CD4-positive, CD25-positive, alpha-beta regulatory T cell (primary cell): ENCODE measurements at places on chromosomes 13 and 19. TPM values are rescaled to one million over a fixed set of nuclear protein-coding genes. Genes with fewer than 3 reads are reported as not detected.

TPTE2 gene
- total RNA-seq, result not detected

CEBPA gene
- 3.8 TPM for total RNA-seq

KIR2DL3 gene
- total RNA-seq, result not detected

ENOX1 gene
- total RNA-seq, result not detected

DNA sequence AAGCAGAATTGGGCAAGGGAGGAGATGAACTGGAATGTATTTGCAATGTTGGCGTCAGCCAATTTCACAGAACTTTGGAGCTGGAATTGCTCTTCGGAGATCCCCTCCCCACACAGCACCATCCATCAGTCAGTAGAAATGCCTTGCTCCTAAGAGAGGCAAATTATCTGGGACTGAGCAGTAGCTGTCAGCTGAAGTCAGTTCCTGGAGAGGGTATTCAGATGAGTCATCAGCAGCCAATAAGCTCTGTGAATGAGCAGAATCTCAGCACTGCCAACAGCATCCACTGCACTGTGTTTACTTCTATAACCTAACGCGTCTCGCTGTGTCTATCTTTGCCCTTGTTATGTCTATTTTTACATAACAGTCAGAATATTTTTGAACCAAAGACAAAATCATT, 213.7 kb downstream of the SLITRK5 start:
- no peak overlapping the region for H3K27ac ChIP-seq
- no peaks in the 10 kb centered on the region for H3K4me1 ChIP-seq
- DNase-seq, result no peak
- no peak overlapping the region for H3K4me3 ChIP-seq
- no peaks in the 10 kb centered on the region for H3K36me3 ChIP-seq
- no peaks in the 10 kb centered on the region for H3K27me3 ChIP-seq

DNA sequence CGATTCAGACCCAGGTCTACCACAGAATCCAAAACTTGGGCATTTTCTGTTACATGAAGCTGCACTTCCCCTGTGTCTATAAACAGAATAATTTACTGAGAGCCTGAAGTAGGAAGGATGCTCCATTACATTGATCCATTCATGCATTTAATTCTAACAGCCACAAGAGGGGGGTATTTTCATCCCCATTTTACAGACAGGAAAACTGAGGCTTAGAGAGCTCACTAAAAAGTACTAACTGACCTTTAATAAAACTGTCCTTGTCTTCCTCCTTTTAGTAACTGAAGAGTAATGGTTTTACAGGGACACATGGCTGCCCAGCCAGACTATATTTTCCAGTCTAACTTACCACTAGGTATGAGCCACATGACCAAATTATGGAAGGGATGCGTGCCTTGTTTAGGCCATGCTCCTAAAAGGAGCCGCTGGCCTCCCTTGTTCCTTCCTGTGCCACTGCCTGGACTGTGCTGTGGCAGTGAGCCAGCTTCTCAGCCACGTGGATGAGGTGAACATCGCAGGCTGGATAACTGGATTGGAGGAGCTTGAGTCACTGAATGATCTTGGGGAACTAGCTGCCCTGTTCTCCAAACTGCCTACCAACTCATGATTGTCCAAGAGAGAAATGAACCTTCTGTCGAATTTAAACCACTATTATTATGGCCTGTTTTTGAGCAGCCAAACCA, 108.3 kb downstream of the DOCK9 start:
- no peaks in the 10 kb centered on the region for H3K4me1 ChIP-seq
- H3K27me3 ChIP-seq, result no peaks in the 10 kb centered on the region
- H3K36me3 ChIP-seq, result peaks cover 60% of the 10 kb centered on the region

GRCh38 chr13:36310417-36311108, 12.9 kb upstream of the CCDC169 start:
- H3K36me3 ChIP-seq, result peaks cover 16% of the 10 kb centered on the region
- H3K4me3 ChIP-seq, result no peak overlapping the region
- no peak overlapping the region for H3K27ac ChIP-seq
- H3K4me1 ChIP-seq, result no peaks in the 10 kb centered on the region
- no peak for DNase-seq
- no peaks in the 10 kb centered on the region for H3K27me3 ChIP-seq

GRCh38 chr13:24693862-24694471, 13.8 kb downstream of the ATP12A start:
- H3K36me3 ChIP-seq, result no peaks in the 10 kb centered on the region
- peak overlapping the region; percentile 38 for H3K4me3 ChIP-seq
- H3K27me3 ChIP-seq, result no peaks in the 10 kb centered on the region
- no peak overlapping the region for H3K27ac ChIP-seq
- H3K4me1 ChIP-seq, result peaks cover 7% of the 10 kb centered on the region

- no peak overlapping the region for H3K27ac ChIP-seq
- DNase-seq, result no peak
- H3K4me3 ChIP-seq, result peak overlapping the region; percentile 11
- H3K4me1 ChIP-seq, result no peaks in the 10 kb centered on the region
- no peaks in the 10 kb centered on the region for H3K36me3 ChIP-seq
Observed at GRCh38 chr13:47903836-47904235, 97.2 kb downstream of the SUCLA2 start.

DNA sequence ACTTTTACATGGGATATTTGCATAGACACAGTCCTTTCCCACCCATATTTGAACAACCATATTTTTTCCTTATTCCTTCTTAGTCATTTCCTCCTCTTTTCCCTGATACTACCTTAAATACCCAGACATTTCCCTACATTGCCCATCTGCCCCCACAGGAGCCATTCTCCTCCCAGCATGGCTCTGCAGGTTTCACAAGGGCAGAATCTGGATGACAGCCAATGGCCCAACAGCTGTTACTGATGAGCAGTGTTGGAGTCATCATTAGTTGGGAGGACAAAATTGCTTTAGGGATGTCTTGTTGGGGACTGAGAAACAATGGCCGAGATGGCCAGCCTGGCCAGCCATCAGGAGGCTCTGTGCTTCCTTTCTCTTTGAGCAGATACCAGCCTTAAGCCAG, 209.5 kb downstream of the KLF5 start:
- no peak overlapping the region for H3K4me3 ChIP-seq
- H3K4me1 ChIP-seq, result no peaks in the 10 kb centered on the region
- DNase-seq, result no peak
- no peaks in the 10 kb centered on the region for H3K36me3 ChIP-seq
- H3K27ac ChIP-seq, result no peak overlapping the region

DNA sequence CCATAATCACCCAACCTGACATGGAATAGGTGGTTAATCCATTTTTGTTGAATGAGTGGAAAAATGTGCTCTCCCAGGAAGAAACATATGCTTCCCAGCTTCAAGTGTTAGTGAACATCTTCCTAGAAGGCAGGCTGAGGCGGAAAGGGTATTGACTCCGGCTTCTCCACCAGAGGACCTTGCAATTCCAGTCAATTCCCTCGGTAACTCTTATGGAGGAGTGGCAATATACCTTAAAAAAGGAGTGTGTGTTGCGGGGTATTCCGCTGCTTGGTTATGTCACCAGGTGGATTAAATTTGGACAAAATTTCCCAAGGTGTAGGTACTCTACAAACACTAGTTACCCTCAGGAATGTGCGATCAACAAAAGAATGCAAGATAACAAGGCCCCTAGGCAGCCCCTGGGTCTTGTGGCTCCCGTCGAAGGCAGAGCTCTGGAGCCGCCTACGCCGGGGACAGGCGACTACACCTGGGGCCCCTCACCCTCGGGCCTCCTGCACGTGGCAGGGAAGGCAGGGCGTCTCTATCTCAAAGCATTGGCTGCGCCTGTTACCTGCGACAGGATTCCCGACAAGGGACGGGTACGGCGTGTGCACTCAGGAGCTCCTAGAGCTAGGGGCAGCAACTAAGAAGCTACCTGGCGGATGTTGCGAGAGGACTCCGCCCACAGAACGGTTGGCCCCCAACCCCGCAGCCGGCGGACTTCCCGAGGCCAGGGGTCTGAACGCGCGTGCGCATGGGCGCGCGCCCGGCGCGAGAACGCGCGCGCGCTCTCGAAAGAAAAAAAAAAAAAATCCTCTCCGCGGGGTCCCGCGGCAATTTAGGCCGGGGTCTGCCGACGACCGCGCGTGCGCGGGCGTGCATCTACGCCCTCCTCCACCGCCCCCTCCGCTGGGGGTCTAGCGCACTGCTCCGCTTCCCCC, at the start of gene WDR87:
Gene WDR87 (minus strand): TSS at position 649 of the 923 bp plus-strand sequence. CDS start 8,355 bp downstream, outside the sequence.
- no peak for DNase-seq
- H3K4me3 ChIP-seq, result peak within 1 kb of the TSS; percentile 79
- peak within 1 kb of the TSS; percentile 75 for H3K27ac ChIP-seq
- H3K36me3 ChIP-seq, result no peaks in the 10 kb centered on the region
- H3K27me3 ChIP-seq, result no peaks in the 10 kb centered on the region

DNA sequence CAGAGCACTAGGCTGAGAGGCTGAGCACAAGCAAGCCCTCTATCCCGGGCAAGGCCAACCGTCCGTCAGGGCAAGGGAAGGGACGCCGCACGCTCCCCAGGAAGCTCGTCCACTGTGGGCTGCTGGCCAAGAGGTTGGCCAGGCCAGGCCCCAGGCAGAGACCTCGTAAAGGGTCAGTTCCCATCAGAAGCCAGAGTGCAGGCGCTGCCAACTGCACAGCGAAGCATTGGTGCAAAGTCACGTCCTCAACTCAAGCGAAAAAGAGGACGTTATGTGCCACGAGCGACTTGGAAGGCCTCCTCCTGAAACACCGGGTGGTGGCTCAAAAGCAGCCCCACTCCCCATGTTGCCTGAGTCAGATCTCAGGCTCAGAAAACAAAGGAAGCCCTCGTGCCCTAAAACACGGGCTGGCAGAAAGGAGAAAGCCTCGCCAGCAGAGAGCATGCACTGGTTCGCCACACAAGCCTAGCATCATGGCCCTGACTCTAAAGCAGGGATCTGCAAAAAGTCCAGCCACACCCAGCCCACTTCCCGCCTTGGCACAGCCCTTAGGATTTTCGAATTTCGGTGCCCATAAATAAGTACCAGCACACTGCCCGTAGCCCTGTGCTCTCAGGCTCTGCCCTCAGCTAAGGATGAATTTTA, 4.7 kb downstream of the AKAP8 start:
- peaks cover 45% of the 10 kb centered on the region for H3K36me3 ChIP-seq
- DNase-seq, result no peak
- H3K4me1 ChIP-seq, result peaks cover 20% of the 10 kb centered on the region
